ENCODE measurements at places on chromosomes 16 and 17. TPM values are rescaled to one million over a fixed set of nuclear protein-coding genes. Genes with fewer than 3 reads are reported as not detected.
A peak's percentile ranks its signal among the peaks of the same experiment; 100 is the strongest.

DNA sequence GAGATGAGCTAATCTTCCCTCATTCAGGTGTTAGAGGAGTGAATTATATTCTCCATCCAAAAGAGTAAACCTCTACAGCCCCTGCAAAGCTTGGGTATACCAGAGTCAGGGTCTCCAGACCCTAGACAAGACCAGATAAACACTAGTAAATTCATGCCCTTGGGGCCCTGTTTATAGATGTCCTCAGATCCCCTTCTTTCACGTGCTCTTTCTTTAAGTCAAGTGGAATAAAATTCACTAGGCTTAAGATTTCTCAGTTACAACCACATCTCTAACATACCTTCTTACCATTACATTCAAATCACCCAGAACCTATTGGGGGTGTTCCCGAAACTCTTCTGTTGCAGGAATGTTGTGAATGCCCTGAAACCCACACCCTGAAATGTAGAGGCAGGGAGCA lies 2.2 kb upstream of the C17orf58 start:
- no peak for DNase-seq

DNA sequence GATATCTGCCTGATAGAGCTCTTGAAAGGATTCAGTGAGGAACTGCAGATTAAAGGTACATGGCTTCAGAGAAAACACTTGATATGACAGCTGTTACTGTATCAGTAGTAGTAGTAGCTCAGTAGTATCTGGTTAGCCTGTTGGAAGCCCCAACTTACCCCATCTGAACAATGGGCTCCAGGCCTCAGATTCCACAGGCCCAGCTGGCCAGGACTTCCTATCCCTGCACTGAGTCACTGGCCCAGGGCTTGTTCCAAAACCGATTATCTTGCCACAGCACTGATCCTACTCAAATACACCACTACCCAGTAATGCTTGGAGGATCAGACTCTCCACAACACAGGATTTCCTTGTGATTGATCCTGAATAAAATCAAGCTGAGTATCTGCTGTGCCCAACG lies 32.6 kb downstream of the DCUN1D3 start:
- no peak for DNase-seq

- no peak for DNase-seq
Measured at GRCh38 chr17:18008496-18009268, 30.3 kb downstream of the ATPAF2 start.

GRCh38 chr16:21339941-21340340 lies 61.9 kb upstream of the CRYM start:
- no peak for DNase-seq

DNA sequence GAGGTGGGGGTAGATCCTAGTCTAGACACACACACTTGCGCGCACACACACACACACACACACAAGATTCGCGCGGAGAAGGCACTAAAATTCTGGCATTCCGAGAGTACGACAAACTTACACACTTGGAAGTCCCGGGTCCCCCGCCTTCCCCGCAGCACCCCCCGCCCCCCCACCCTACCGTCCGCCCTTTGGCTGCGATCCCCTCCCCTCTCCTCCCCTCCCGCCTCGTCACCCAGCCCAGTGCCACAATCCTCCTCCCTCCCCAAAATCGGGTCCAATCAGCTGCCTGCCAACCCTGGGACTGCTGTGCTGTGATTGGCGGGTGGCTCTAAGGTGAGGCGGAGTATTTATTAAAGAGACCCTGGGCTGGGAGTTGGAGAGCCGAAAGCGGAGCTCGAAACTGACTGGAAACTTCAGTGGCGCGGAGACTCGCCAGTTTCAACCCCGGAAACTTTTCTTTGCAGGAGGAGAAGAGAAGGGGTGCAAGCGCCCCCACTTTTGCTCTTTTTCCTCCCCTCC lies at the start of gene SOX9:
Gene SOX9 (plus strand): TSS at position 379 of the 522 bp plus-strand sequence. CDS start 372 bp downstream, outside the sequence.
- peak; percentile 94 for DNase-seq

- no peak for DNase-seq
Measured at GRCh38 chr16:49556606-49557446, 183.2 kb downstream of the C16orf78 start.

CA4 gene
- 0.78 TPM for total RNA-seq

SLC6A4 gene
- total RNA-seq = not detected

GRCh38 chr16:22035153-22035552 lies 27.2 kb downstream of the MOSMO start:
- DNase-seq = no peak

DNA sequence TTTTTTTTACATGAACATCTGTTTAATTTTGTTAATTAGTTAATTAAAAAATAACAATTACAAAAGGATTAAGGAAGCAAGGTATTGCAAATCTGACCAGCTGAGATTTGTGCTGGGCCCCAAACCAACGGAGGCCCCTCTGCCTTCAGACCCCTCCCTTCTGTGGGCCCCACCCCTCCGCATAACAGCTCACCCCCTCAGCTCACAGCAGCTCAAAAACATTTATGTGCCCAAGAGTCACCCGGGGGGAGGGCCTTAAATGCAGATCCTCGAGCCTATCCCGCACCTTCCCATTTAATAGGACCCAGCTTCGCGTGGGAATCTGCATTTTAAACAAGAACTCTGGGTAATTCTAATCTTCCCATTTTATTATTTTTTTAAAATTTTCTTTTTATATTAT lies 75.0 kb downstream of the MGAT5B start:
- DNase-seq = no peak

GRCh38 chr17:63647065-63647725 lies 25.0 kb downstream of the MAP3K3 start:
- DNase-seq = peak; percentile 15

- DNase-seq = peak; percentile 82
Measured at GRCh38 chr17:60600490-60601446, 775 bp downstream of the PPM1D start.

MYLK3 gene
- total RNA-seq = 1.4 TPM

- no peak for DNase-seq
Measured at GRCh38 chr16:17316005-17316404, 154.8 kb downstream of the XYLT1 start.

GRCh38 chr16:923184-923583 lies 47.6 kb downstream of the LMF1 start:
- no peak for DNase-seq

Data from Calu3 (cell line).